HCEC 1CT (cell line): ENCODE measurements at places on chromosomes 12 and 14.

DNA sequence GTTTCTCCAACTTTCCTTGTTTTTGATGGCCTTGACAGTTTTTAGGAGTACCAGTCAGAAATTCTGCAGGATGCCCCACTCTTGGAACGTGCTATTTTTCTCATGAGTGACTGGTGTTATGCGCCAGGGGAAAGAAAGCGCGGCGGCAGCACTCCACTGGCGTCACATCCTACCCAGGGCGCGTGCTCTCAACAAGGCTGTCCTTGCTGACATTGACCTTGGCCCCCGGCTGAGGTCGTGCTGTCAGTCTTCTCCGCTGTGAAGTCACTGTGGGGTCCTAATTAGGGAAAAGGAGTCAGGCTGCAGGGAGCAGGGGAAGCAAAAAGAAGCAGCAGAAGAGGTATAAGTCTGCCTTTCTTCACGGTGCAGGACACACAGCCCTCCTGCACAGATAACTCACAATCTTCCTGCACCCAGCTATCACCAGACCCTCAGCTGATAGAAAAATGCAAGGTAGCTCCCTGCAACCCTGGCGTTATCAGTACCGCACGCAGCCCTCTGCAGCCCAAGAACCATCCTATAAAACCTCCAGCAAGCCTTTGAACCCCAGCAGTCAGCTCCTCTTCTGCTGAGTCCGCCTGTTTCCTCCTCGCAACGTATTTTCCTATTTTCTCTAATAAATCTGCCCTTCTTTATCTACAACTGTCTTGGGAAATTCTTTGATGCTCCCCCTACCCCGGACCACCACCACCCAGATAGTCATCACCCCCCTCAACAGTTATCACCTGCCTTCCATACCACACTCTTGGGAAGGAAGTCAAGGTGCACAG is 48.0 kb upstream of the C14orf180 start:
- DNase-seq = no peak

GRCh38 chr12:99505805-99506204 is 141.7 kb upstream of the GARIN6 start:
- DNase-seq = no peak

DNA sequence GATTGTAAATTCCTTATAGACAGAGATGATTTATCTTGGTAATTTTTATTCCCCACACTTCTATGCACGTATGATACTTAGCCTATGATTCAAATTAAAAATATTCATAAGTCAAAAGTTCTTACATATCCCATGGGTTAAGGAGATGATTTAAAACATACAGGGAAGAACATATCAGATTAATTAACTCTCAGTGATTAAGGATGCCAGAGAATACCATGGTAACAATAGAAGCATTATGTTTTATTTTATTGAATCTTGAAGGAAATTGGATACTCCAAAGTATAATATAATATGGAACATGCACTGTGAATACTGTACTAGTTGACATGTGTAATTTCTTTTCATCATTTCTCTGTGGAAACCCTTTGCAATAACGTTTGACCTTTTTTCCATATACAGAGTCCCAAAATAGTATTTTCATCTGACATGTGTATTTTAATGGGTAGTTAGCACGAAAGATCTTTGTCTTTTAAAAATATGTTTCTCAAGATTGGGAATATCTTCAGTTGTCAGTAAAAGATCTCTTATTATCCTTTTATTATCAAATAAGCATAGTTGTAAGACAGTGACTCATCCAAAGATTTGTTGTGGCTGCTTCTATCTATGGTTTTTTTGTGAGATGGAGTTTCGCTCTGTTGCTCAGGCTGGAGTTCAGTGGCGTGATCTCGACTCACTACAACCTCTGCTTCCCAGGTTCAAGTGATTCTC is 166.7 kb downstream of the RAD51B start:
- DNase-seq = peak; percentile 42

GRCh38 chr12:101567918-101568317 is 26.9 kb upstream of the MYBPC1 start:
- DNase-seq = no peak

DNA sequence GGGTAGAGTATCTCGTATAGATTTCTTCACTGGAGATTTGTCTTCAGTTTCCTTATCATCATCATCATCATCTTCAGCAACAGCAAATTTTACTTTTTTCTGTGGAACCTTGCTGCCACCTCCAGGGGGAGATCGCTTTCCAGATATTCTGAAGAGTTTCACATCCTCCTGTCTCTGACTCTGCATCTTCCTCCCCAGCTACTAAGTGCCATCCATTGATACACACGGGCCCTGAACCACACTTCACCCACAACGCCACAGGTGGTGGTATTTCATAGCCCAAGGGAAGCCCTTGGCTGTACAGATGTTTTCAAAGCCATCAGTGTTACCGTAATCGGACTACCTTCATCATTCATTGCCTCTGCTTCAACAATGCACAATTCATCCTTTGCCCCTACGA is 82.2 kb downstream of the PPP2R5C start:
- no peak for DNase-seq

DNA sequence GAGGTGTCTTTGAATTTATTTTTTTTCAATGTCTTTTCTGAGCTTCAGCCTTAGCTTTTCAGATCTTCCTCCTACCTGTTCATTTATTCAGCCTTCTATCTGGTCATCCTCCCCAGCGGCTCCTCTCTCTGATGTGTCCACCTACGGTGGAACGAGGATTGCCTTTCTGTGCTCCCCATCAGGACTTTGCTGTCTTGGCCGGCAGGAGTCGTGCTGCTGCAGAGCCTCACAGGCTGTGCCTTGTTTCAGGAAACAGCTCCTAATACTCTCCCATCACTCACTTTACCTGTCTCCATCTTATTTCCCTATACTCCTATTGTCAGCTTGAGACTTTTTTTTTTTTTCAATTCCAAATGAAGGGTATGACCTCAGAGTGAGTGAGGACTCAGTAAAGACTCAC is 76.9 kb downstream of the KICS2 start:
- DNase-seq = no peak

DNA sequence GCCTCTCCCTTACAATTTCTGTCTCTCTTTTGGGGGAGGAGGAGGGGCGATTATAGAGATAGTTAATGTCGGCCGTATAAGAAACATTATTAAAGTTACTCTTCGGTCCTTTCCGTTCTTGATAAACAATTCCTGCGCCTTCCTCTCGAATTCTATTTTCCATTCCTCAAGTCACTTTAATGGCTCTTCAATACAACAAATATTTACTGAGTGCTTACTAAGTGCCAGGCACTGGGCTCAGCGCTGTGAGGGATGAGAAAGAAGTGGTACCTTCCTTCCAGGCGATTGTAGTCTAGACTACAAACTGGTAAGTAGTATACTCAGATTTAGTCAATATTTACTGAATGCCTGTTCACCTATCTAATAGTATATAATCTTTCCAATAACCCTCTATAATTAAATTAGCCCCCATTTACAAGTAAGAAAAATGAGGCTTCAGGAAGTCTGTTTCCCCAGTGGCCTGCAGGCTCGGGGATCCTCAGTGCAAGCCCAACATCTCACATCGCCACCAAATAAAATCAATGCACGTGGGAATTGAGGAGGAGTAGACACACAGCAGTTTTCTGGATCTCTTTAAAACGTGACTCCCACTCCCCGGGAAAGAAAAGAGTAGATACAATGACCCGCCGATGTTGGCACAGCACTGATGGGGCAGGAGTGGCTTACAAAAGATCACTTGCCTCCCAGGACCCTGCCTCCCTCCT is 589 bp upstream of the ZNF219 start:
- DNase-seq = no peak

- DNase-seq = no peak
These were observed 305.3 kb downstream of the SLC6A15 start for GRCh38 chr12:84607170-84607819.
